ENCODE measurements at places on chromosomes 6 and 20.

DNA sequence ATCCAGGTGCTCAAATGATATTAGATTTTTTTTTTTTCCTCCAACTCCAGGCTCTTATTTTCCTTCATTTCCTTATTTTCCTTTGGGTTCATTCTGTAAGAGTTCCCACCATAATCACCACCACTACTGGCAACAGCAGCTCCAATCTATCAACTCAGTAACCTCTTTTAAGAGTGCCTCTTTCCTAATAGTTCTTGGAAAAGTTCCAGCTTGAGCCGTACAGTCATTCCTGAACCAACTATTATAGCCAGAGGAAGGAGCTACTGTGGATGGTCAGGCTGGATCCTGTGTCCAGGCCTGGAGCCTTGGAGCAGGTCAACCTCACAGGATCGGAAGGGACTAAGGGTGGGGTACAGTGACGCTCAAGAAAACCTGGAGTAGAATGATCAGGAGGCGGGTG, 4.2 kb upstream of the ANGPT4 start:
- DNase-seq: no peak

DNA sequence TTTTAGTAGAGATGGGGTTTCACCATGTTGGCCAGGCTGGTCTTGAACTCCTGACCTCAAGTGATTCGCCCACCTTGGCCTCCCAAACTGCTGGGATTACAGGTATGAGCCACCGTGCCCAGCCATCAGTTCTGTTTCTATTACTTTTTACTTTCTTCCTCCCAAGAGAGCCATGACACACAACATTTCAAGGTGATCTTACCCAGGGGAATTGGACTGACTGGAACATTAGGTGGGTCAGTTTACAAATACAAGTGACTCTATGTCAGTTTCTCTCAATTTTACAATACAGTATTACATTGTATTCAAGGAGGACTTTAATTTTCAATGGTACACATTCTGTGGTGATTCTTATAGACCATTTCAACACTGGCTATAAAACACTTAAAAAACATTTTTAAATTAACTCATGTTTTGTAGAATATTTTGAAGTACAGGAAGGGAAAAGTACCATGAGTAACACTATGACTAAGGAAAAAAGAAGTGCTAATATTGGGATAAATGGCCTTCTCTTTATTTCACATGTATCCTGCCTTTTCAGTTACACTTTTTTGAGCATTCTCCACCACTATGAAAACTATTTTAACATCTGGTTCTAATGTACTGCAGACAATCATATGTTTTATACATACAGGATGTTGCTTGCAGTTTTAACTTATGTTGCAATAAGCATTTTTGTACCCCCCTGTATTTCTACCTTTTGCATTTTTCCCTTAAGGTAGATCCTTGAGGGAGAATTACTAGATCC, 8.4 kb downstream of the TPBG start:
- DNase-seq: no peak

- DNase-seq: no peak
Measured at GRCh38 chr20:61099806-61100205, 152.3 kb upstream of the CDH4 start.

- no peak for DNase-seq
Measured at GRCh38 chr6:94144807-94145206, 725.4 kb upstream of the EPHA7 start.

DNA sequence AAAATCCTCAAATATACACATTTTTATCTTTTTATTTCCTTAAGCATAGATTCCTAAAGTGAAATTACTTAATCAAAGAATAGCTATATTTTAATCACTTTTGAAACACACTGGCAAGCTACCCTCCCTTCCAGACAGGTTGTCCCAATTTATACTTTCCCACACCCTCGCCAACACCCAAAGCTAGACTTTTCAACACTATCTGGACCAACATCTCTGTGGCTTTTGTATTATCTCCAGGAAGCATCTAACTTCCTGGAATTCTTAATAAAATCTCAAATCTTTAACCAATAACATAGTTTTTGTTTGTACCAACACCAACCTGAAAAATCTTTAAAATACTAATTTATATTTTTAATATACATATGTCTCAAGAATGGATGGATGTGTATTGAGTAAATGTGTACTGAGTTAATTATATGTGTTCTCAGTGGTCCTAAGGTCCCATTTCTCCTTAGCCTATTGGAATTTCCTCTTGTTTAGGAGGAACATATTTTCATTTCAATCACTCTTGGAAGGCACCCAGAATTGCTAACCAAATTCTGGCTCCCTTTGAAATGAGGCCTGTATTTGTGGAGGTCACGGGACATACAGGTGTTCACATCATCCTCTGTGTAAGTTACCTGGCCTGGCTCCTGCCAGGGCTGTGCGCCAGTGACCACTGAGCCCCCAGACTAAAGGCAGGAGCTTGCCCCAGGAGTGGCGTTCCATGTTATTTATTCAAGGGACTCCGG, 17.4 kb upstream of the GFOD1 start:
- DNase-seq: no peak

DNA sequence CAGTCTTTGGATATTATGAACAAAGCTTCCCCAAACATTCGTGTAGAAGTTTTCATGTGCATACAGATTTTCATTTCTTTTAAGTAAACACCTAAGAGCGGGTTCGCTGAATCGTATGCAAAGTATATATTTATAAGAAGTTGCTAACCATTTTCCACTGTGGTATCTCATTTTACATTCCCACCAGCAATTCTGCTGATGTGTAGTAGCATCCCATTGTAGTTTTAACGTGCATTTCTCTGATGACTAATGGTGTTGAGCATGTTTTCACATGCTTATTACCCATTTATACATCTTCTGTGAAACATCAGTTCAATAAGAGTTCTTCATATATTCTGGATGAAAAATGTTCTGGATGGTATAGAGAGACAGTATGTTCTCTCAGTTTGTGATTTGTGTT, 97.4 kb downstream of the IYD start:
- no peak for DNase-seq

DNA sequence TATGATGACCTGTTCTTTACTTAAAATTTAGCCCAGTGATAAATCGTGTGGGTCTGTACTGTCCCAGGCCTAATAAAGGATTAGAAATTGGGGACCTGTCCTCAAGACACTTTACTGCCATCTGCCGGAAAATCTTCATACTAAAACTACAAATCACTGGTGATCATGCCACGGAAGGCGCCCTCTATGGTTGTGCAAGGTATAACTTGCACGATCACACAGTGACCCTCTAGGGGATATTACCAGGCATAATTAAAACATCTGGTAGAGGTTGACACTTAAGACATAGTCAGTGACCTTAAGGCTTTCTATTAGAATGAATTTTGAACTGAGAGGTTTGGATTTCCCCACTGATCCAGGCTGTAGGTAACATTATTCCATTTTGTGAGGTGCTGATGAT, 172.6 kb downstream of the BMP2 start:
- no peak for DNase-seq

- DNase-seq: peak; percentile 10
Measured at GRCh38 chr6:87277123-87277522, 45.3 kb upstream of the SMIM8 start.

- DNase-seq: no peak
Measured at GRCh38 chr20:44017905-44018258, 103.2 kb downstream of the TOX2 start.

All from GF-D8 (cell line).